Heart right ventricle (tissue), 16 donors: ENCODE measurements at places on chromosomes 4 and X.

- no peak for DNase-seq
Measured at GRCh38 chrX:10602646-10603045, 17.7 kb downstream of the MID1 start.

DNA sequence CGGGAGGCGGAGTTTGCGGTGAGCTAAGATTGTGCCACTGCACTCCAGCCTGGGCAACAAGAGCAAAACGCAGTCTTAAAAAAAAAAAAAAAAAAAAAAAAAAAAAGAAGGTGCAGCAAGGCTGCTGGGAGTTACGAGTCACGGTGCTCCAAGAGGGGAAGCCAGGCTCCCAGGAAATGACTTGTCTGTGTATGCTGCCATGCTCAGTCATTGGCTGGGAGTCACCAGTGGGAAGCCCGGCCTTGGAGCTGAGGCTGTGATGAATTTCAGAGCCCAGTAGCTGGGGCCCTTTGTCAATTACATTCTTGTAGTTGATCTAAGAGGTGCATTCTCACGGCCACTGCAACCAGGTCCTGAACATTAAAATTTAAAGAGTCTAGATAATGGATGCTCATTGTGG lies 1105.1 kb upstream of the TENM3 start:
- DNase-seq = no peak

GRCh38 chrX:103249805-103250204 lies 5.2 kb downstream of the TCEAL8 start:
- DNase-seq = no peak

- DNase-seq = peak; percentile 35
Measured at GRCh38 chrX:18674417-18674787, 2.5 kb upstream of the RS1 start.

GRCh38 chr4:39754309-39754708 lies 56.4 kb downstream of the UBE2K start:
- DNase-seq = no peak

GRCh38 chr4:5459236-5459635 lies 249.1 kb downstream of the EVC2 start:
- DNase-seq = no peak

- no peak for DNase-seq
Measured at GRCh38 chr4:55458164-55458563, 62.4 kb downstream of the TMEM165 start.

DNA sequence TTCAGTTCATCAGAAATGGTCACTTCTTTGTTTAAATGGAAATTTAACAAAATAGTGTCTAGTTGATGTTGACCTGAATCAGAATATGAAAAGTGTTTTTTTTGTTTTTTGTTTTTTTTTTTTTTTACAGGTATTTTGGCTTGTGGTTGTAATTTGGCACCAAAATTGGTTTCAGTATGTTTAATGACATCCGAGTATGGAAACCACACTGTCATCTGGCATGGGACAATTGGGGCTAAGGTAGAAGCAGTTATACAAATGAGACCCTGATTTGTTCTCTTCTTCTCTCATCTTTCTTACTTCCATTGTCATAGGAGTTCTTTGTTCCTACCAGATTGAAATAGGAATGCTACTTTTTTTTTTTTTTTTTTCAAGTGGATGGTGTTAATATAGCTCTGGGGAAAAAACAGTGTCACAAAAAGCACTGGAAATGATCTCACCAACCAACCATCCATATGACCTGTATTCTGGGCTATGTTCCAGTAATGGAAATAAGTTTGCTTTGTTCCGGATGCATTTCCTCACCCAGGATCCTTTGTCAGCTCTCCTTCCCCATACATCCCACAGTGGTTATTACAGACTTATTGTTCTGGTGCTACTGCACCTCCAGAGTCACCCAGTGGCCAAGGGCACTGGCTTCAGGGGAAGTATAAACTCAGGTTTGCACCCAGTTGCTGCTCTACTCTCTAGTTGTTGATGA lies 95.8 kb downstream of the ATXN3L start:
- DNase-seq = peak; percentile 25

- DNase-seq = no peak
Measured at GRCh38 chrX:117327373-117327772, 789.2 kb downstream of the KLHL13 start.

DNA sequence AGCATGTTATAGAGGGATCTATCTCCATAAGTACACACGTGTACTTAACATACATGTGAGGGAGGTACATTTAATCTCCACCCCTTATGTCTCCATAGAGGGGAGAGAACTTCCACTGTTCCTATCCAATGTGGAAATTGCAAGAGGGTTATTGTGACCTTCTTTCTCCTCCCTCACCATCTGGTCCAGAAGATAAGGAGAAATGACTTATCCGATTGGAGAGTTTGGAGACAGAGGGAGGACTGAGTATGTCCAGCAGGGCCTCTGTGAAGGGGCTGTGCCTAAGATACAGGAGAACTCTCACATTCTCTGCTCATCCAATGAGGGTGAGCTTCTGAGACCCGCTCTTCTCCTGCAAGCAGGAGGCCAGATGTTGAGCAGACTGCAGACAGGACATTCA lies 113.1 kb downstream of the QDPR start:
- no peak for DNase-seq
